ENCODE measurements at places on chromosomes 2 and 18.

DNA sequence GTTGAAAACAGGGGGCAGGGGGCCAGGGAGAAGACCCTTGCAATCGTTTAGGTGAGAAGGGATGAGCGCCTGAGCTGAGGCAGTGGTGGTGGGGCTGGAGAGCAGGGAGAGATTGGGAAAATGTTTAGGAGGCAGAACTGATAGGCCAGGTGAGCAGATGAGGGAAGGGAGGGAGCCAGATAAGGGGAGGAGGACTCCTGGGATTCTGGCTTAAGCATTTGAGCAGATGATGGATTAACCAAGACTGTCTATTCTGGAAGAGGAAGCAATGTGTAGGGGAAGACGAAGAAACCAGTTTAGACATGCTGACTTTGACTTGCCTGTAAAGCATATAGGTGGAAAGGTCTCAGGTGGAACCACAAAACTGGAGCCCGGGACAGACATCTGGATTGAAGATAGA lies 49.9 kb upstream of the ASPRV1 start:
- no peak for DNase-seq

GRCh38 chr2:101843048-101843447 lies 145.5 kb downstream of the MAP4K4 start:
- DNase-seq, result no peak

DNA sequence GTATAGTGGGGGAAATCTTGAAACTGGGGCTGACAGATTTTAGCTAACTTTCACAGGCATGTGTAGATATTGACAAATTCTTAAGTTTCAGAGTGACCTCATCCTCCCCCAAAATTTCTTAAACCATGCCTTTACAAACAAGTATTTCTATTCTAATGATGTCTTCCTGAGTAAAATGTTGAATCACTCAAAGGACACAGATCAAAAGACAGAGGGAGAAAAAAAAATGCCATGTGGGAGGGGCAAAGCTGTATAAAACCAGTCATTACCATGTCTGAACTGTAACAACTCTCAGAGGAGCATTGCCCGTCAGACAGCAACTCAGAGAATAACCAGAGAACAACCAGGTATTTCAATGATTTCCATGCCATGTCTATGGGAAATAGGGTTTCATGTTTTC lies at the start of gene SERPINB2:
Gene SERPINB2, plus strand, starts transcription at position 282 of the 400 bp plus-strand sequence. CDS start 3,740 bp downstream, outside the sequence.
- DNase-seq, result no peak

DNA sequence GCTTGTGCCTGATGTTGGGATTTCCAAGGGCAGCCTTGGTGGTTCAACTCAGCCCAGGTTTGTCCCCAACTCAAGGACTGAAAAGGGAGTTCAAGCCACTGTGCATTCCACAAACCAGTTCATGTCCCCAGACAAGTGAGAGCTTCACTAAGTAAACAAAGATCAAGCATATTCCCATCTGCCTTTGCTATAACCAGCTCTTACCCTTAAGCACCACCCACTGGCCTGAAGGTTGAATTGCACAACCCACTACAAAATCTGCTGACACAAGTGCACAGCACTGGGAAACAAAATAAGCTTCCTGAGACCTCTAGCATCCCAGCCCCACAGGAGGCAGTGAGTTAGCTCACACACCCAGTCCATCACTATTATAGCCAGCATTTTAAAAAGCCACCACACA lies 516.7 kb downstream of the NR4A2 start:
- DNase-seq, result no peak
